ENCODE measurements at places on chromosomes 6 and 20.

DNA sequence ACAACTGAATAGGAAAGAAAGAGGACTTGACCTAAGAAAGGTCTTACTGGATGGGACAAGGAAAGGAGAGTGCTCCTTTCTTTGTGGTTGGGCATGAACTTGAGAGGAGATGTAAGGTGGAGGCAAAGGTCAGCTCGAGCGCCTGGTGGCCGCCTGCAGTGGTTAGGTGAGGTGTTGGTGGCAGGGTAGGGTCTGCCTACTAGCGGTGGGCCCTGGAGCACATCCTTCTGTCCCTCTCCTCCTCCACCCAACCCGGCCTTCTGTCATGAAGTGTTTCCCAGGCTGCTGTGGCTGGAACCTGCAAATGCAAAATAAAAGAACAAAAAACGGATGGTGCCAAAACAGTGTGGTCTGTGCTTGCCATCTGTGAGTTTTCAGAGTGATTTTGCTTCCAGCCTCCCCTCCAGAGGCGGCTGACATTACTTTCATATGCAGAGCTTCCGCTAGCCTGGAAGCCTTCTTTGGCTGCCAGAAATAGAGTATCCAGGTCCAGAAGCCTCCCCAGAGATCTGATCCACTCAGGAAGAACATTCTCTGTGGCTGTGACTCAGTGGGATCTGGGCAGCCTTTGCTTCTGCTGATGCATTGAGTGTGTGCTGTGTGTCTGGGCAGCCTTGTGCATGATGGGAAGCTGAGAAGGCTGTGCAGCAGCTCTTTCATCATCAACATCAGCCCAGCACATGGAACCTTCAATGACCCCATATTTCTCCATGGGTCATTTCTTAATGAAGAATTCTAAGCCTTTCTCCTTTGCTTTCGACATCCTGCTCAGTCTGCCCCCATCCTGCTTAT, 79.8 kb upstream of the FAM184A start:
- no peak for DNase-seq

- DNase-seq: no peak
Observed at GRCh38 chr20:37413023-37413334, 67.0 kb downstream of the SRC start.

DNA sequence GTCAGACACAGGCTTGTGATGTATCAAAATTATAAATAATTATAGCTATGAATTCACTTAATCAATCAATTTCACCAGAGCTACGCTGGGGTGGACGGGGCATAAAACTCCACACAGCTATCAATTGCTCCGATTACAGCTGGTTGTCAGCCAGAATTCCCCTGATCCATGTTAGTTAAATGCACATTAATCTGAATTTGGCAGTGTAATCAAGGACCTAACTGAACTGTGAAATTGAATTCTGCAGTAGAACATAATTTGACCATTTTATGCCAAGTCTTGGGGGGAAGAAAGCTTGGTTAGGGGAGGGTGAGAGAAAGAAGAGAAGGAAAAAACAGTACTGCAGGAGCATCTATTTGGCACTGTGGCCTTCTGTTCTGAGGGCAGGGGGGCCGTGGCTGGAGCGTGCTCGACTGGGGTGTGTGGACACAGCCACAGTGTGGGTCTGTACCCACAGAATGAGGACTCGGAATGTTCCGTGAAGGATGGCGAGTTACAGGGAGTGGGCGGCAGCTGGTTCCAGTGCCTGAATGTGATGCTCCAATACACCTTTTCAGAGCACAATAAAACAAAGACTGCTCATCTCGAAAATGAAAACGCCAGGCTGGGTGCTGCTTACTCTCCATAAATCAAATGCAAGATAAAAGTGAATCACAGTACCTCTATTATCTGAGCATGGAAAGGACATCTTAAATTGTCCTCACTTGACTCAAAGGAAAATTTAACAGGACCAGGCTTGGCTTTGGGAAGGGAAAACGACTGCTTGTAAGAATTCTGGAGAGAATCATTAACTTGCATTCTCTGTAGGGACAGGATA, 59.2 kb downstream of the LAMP5 start:
- no peak for DNase-seq

GRCh38 chr6:78589436-78589835, 277.9 kb upstream of the IRAK1BP1 start:
- no peak for DNase-seq

- no peak for DNase-seq
Observed at GRCh38 chr6:146470091-146470770, 73.4 kb upstream of the RAB32 start.

- no peak for DNase-seq
Observed at GRCh38 chr6:146106532-146106931, 77.7 kb downstream of the GRM1 start.

GRCh38 chr6:47335466-47335865, 25.8 kb upstream of the TNFRSF21 start:
- DNase-seq: no peak

DNA sequence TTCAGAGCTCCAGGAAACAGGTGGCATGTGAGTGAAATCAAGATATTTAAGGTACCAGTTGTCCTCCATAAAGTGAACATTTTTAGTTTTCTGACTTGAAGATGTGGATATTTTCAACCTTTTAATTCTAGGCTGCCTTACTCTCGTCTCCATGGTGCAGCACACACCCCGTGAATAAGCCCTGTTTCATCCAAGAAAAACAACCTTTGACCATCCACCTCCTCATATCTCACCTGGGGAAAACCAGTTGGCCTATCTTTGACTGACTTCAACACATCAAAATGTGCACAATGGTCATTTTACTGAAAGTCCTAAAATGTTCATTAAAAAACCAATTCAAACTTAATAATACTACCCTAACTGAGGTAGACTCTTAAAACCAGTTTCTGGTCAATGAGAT, 73.8 kb upstream of the CD2AP start:
- DNase-seq: no peak

- no peak for DNase-seq
Observed at GRCh38 chr20:36951979-36952738, 651 bp upstream of the SAMHD1 start.

DNA sequence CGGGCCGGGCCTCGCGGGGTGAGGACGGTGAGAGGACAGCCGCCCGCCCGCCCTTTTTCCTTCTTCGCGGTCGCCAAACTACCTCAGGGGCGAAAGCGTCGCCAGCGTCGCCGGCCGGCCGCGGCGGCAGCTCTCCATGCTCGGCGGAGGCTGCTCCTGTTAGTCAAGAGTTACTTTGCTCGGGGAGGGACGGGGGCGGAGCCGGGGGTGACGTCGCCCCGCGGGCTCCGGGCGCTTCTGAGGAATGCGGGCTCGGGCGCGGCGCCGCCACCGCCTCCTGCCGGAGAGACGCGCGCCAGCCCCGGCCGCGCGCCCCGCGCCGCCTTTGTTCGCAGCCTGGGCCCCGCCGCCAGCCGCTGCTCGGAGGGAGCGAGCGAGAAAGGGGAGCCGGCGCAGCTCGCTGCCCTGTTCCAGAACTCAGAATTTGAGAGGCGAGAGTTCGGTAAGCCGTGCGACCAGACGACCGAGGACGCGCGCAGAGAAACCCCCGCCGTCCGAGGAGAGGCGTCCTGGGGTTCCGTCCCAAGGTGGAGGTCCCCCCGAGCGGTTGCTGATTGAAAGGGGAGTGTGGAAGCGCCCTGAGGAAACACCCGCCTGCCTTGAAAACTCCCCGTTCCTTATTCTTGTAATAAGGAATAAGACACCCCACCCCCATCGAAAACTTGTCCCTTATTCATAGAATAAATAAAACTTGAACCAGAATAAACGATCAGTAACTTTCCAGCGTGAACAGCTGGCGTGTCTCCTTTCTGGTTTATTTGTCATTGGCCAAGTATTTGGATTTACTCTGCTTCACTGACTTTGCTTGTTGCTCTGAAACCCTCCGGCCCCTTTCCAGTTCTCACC, at the start of gene PTPRK:
Gene PTPRK, minus strand, starts transcription at position 164 of the 846 bp plus-strand sequence. CDS start 241 bp downstream, outside the sequence.
- peak; percentile 96 for DNase-seq

- no peak for DNase-seq
Observed at GRCh38 chr6:110813338-110814101, 1.7 kb downstream of the CDK19 start.

DNA sequence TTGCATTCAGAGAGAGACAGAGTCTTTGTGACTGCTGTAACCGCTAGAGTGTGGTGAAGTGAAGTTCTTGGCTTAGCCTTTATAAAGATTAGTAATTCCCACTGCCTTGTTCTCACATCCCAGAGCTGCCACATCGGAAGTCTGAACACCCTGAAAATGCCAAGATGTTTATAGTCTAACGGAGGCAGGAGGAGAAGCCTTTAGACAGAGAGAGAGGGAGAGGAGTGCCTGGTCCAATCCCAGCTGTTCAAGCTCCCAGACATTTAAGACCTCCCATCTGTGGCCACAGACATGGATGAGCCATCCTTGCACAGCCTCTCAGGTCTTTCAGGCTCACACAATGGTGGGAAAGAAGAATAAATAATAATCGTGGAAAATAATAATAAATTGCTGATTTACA, 1422.8 kb upstream of the EYS start:
- DNase-seq: no peak

- DNase-seq: no peak
Observed at GRCh38 chr6:129269076-129269475, 386.1 kb downstream of the LAMA2 start.

- DNase-seq: no peak
Observed at GRCh38 chr6:3381233-3381921, 75.5 kb downstream of the SLC22A23 start.

- no peak for DNase-seq
Observed at GRCh38 chr6:70666706-70667105, 977 bp upstream of the SMAP1 start.

DNA sequence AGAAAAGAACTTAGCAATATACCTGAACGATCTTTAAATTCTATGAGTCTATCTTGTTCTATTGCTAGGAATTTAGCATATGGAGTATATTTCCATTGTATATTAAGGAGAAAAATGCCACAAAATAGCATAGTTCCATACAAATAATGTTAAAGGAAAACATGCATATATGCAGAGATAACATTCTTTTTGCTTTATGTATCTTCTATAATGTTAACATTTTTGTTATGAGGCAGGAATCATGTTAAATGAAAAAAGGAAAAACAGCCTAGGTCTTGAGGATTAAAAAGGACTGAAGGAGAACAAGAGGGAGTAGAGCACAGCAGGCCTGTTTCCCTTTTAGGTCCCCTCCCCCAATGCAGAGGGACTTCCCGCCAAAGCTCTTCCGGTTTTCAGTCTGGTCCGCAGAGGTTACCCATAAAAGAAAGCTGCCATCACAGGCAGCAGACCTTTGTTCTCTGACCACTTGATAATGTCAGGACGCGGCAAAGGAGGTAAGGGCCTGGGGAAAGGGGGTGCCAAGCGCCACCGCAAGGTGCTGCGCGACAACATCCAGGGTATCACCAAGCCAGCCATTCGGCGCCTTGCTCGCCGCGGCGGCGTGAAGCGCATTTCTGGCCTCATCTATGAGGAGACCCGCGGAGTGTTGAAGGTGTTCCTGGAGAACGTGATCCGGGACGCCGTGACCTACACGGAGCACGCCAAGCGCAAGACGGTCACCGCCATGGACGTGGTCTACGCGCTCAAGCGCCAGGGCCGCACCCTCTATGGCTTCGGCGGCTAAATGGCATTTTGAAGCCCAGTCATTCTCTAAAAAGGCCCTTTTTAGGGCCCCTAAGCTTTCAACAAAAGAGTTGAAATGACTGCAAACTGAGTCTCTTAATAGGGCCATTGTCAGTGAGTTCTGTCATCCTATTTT, 108.4 kb upstream of the PRSS16 start:
- peak; percentile 77 for DNase-seq

DNA sequence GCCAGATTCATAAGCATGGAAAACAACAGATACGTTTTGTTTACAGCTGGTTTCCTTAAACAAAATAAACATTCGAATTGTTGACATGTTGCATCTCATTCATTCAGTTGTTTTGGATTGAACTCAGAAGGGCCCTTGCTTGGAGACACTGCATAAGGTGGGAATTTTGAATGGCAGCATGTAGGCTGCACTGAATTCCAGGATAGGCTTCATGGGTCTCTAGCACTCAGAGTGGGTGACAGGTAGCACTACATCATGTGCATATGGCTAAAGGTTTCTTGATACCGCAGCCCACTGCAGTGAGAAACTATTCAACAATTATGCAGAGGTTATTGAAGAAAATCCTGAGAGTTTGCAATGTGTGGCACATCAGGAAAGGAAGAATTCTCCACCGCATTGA, 1.6 kb downstream of the BEND6 start:
- no peak for DNase-seq

DNA sequence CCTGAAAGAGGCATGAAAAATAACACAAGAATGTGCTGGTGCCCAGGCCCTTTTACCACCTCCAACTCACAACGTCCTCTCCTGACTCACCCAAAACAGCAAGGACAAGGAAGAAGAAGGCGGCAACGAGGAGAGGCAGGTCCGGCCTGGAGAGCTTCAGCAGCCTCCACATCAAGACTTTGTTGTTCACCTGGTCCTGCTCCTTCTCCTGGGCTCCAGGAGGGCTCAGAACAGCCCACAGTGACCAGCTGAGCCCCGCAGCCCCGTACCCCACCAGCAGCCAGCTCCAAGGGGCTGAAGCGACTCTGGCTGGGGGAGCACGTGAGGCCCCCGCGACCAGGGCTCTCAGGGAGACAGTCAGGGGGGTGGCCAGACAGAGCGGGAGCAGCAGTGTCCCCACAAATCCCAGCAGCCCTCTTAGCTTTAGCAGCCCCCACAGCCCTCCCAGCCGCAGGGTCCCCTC, 857 bp downstream of the TAP2 start:
- DNase-seq: no peak

DNA sequence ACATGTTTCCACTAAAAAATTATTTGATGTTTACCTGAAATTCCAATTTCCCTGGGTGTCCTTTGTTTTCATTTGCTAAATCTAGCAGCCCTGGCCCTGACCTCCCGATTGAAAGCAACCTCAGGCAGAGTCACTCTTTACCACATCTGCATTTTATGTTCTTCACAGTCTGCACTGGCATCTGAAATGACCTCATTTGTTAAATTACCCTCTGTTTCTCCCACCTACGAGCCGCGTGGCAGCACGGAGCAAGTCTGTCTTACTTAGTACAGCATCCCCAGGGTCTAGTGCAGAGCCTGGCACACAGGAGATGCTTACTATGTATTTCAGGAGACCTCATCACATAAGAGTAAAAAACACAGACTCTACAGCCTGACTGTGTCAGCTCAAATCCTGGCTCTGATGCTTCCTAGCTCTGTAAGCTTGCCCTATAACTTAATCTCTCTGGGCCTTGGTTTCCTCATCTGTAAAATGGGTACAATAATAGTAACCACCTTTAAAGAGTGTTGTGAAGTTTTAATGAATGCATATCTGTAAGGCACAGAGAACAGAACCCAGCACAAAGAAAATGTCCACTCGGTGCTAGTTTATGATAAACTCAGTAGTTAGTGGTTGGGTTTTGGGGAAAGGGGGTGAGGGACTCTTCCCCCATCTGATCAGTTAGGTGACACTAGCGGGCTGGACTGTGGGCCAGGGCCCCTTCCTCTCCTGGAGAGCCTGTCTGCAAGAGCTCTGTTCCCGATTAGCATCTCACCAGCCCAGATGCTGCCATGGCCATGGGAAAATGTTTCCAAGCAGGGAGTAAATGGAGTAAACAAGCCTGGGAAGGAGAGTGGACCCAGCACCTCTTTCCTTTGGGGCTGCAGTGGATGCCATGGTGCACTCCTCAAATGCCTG, 88.2 kb downstream of the PREX1 start:
- no peak for DNase-seq

- DNase-seq: no peak
Observed at GRCh38 chr6:45448417-45449389, 71.0 kb upstream of the SUPT3H start.

All from type B pancreatic cell (in vitro differentiated cells).